ENCODE measurements at places on chromosomes 1 and 21.

GRCh38 chr1:28973596-28974421 lies 59.4 kb downstream of the EPB41 start:
- DNase-seq = no peak

DNA sequence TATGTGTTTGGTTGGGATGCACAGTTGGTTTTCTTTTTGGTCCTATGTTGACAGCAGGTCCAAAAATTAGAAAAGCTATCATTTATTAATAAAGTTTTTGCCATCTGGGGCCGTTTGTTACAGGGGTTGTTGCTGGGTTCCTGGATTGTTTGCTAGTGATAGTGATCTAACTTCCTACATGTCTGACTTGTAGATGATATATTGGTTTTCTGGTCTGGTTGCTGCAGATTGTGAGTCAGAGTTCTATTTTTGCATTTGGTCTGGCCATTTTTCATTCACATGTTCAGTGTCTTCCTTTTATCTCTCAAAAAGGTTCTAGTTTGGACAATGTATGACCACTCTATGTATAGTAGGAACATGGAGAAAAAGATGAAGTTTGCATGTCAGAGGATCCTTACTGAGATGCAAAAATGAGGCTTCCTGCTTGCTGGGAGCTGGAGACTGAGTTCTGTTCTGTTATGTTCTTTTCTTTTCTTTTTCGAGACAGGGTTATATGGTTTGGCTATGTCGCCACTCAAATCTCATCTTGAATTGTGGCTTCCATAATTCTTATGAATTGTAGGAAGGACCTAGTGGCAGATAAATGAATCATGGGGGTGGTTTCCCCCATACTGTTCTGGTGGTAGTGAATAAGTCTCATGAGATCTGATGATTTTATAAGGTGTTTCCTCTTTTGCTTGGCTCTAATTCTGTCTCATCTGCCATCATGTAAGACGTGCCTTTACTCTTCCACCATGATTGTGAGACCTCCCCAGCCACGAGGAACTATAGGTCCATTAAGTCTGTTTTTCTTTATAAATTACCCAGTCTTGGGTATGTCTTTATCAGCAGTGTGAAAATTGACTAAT lies 4.2 kb upstream of the NVL start:
- DNase-seq = no peak

GRCh38 chr21:31460980-31461379 lies 116.9 kb upstream of the TIAM1 start:
- no peak for DNase-seq

- DNase-seq = no peak
These were observed 44.4 kb upstream of the B3GALT5 start for GRCh38 chr21:39568361-39568760.

- DNase-seq = no peak
These were observed 423.5 kb upstream of the PROX1 start for GRCh38 chr1:213564215-213564659.

DNA sequence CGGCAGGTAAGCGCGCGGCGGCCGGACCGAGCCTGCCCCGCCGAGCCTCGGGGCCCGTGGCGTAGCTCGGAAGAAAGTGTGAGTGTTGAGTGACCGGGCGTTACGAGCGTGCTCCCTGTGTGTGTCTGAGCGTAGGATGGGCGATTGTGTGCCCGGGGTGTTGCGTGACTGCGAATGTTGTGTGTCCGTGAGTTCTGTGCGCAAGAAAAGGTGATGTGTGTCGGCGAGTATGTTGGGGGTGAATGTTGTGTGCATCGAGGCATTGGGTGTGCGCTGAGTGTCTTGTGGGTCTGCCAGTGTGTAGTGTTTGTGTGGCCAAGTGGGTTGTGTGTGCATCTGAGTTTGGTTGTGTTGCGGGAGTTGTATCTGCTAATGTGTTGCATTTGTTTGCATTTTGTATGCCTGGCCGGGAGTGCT lies 398 bp downstream of the PTPRU start:
- DNase-seq = no peak

GRCh38 chr1:156618853-156619581 lies at the start of gene HAPLN2:
Gene HAPLN2 (plus strand): TSS chr1:156619415. CDS start chr1:156623491, 4,076 bp downstream.
- no peak for DNase-seq

DNA sequence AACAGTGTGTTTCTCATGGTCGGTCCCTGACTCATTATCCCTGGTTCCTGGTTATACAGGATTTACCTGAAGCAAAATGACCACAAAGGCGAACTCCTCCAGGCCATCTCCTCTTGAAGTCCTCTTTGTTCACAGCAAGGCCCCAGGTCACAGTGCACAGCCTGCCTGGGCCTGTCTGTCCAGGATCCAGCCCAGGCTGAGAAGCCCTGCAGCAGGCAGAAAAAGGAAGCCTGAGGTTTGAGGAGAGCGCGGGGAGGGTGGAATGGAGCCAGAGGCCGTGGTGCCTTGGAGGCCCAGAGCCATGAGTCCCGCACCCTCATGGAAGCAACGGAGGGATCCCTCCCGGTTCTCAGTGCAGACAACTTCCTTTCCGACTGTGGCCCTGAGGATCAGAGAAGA lies 136.8 kb upstream of the IRF2BP2 start:
- no peak for DNase-seq

DNA sequence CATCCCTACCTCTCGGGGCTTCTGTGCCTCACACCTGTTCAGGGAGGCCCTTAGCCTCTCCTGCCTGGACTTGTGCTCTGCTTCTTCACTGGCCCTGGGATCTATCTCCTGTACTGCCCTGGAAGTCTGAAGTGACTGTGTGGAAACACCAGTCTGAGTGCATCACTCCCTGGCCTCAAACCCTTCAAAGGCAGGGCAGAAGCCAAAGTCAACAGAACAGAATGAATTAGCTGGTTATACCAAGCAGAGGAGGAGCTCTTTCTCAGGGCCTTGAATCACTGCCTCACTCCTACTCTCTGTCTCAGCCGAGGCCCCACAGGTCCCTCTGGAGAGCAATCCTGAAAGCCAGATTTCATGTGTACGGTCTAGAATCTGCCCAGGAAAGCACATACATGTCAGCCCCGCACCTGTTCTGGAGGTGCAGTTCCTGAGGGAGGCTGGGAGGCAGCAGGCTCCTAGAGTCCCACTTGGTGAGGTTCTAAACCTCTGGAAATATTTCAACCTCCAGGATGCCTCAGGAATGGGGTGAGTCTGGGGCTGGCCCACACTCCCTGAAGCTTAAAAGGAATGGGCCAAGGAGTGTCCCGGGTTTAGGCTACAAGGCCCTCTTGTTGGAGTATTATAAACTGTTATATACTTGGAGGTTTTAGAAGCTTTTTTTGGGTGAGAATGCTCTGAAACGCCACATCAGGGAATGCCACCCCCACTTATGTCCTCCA lies 98.3 kb downstream of the ABCA4 start:
- no peak for DNase-seq

DNA sequence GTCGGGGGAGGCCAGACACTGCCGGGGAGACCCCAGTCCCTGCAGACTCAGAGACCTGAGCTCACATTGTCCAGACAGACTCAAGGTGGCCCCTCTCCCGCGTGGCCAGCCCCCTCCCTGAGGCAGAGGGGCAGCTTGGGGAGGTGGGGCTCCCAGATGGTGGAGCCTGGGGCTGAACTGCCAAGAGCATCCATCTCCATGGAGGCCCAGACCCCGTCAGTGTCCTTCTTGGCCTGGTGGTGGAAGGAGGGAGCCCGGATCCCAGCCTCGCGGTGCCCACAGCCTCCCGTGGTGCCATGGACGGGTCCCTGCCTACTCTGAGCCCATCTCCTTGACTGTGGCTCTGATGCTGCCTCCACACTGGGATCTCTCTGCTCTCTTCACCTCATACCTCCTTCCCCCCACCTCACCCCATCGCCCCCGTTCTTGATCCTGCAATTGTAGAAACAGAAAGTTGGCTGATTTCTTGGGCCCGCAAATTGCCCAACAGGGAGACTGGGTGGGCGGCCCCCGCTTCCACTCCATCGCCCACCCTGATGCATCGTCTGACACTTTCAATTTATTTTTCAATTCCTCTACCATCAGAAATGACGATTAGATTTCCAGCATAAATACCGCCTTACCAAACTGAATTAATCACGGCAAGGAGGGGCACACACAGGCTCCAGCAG lies 348.9 kb downstream of the MATN1 start:
- DNase-seq = no peak

GRCh38 chr1:30335389-30335996 lies 387.9 kb downstream of the MATN1 start:
- no peak for DNase-seq

DNA sequence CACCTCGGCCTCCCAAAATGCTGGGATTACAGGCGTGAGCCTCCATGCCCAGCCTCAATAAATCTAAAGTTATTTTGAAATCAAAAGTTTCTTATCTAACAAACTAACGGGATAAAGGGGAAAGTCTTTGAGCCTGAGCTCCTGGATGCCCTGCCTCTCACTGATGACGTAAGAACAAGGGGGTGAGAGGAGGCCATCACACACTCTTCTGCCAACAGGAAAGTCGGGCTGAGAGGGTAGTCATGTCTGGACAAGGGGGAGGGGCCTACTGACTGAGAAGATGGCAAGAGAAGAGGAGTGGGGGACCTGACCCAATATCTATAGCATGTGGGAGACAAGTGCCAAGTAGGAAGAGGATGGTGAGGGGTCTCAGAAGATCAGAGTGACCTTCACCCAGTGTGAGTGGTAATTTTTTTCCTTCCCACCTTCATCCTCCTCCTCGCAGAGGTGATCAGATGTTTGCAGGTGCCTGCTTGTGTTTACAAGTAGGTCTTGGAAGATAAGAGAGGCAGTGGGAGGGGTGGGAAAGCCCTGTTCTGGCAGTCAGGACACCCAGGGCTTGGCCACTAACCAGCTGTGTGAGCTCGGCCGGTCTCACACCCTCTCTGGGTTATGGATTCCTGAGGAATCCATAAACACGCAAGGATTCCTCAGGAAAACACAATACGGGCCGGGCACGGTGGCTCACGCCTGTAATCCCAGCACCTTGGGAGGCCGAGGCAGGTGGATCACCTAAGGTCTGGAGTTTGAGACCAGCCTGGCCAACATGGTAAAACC lies 9.6 kb downstream of the UQCRHL start:
- no peak for DNase-seq

DNA sequence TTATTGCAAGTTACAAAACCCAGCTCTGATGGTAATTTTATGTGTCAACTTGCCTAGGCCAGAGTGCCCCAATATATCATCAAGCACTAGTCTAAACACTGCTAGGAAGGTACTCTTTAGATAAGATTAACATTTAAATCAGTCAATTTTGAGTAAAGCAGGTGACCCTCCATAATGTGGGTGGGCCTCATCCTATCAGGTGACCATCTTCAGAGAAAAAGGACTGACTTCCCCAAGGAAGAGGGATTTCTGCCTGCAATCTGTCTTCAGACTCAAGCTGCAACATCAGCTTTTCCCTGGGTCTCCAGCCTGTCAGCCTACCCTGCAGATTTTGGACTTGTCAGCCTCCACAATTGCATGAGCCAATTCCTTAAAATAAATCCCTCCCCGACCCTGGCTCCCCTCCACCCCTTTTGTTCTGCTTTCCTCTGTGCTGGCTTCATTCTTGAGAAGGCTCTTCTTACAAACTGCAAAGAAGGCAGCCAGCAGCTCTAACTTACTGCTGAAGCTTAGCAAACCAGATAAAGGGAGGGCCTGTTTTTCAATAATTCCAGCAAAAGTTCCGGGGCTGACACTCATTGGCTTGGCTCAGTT lies 56.4 kb upstream of the RUNX3 start:
- DNase-seq = no peak

DNA sequence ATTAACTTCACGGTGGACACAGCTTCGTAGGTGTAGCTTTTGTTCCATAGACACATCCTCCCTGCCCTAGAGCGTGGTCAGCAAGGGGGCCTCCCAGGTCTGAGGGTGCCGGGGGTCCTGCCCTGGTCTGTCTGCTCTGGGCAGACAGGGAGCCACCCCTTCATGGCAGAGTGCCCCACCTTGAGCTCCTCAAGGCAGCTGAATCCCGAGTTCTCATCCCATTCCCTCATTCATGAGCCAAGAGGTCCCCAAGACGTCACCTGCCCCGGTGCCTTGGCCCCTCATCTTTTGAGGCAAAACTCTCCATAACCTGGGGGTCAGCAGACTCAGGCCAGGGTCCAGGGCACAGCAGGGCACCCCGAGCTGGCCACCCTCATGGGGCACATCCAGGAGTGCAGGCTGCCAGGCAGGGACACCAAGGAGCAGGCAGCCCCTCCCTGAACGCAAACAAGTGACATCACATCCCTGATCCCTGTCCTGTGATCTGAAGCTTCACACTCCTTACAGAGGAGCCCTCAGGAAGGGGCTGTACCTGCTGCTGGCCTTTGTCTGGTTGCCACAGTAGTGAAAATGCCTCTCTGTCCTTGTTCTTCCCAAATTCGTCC lies 23.3 kb downstream of the UBASH3A start:
- DNase-seq = no peak

GRCh38 chr1:183957216-183957830 lies 80.2 kb downstream of the COLGALT2 start:
- no peak for DNase-seq

GRCh38 chr1:210607361-210607760 lies 278.7 kb downstream of the HHAT start:
- DNase-seq = no peak

DNA sequence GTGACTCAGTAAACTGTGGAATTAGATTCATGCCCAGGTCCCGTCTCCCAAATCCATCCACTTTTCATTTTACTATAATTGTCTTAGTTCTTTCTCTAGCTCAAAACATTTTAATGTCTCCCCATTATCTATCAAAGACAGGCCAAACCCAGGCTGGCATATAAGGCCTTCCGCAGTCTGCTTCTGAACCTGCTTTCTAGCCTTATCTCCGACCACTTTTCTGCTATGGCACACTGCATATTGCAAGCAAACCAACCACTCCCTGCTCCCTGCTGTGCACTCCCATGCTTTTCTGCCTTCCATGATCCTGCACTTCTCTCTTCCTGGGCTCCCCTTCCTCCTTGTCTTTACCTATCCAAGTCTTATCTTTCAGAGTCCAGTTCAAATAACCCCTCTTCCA lies 17.3 kb upstream of the PIGM start:
- DNase-seq = no peak

- DNase-seq = no peak
These were observed 154.2 kb downstream of the RERE start for GRCh38 chr1:8663090-8663802.

DNA sequence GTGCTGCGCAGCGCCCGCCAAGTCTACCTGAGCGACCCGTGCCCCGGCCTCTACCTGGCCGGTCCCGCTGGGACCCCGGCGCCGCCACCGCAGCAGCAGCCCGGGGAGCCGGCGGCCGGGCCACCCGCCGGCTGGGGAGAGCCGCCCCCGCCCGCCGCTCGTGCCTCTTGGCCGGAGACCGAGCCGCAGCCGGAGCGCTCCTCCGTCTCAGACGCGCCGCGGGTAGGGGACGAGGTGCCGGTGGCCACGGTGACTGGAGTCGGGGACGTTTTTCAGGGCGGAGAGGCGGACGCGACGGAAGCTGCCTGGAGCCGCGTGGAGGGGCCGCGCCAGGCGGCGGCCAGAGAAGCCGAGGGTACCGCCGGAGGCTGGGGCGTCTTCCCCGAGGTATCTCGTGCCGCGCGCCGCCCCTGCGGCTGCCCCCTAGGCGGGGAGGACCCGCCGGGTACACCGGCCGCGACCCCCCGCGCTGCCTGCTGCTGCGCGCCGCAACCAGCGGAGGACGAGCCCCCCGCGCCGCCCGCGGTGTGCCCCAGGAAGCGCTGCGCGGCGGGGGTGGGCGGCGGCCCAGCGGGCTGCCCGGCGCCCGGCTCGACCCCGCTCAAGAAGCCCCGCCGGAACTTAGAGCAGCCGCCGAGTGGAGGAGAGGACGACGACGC lies 646 bp downstream of the IER5 start:
- no peak for DNase-seq
